T47D (cell line): ENCODE measurements at places on chromosomes 12 and 14.

DNA sequence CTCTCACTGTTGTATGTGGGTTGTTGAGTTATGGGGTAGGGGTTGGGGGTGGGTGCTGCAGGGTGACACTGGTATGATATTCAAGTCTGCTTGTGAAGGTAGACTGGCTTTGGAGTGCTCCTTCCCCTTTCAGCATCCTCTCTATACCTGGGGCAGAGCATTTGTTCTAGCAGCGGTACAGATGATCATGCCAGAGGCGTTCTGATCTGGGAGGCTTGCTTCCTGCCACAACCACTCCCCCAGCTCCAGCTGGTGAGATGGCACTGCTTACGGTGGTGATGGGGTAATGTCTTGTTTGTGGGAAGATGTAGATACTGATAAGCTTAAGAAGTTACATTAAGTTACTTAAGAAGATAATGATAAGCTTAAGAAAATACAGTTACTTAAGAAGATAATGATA is 131.8 kb downstream of the ERC1 start:
- peak; percentile 42 for DNase-seq

- DNase-seq, result no peak
Observed at GRCh38 chr14:24135584-24135833, 485 bp upstream of the PSME1 start.

DNA sequence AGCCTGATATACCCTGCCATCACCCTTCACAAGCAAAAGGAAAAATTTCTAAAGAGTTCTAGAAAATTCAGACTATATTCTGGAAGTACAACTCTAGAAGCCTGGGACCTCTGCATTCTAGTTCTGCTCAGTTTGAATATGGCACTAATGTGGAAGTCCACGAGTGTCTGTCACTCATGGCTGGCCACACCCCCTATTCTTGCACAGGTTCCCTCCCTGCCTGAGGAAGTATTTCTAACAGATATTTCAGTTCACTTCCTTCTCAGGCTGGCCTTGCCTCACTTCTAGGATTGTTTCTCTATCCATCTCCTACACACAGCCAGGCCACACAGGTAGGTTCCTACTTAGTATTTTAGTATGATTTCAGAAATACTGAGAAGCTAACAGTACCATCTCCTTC is 67.4 kb downstream of the PHLDA1 start:
- DNase-seq, result no peak

- no peak for DNase-seq
Observed at GRCh38 chr12:74644681-74645080, 107.0 kb downstream of the ATXN7L3B start.

- no peak for DNase-seq
Observed at GRCh38 chr14:61132894-61133293, 148.2 kb downstream of the TMEM30B start.
